ENCODE measurements at places on chromosomes 12 and 14. TPM values are rescaled to one million over a fixed set of nuclear protein-coding genes. Genes with fewer than 3 reads are reported as not detected.

DNA sequence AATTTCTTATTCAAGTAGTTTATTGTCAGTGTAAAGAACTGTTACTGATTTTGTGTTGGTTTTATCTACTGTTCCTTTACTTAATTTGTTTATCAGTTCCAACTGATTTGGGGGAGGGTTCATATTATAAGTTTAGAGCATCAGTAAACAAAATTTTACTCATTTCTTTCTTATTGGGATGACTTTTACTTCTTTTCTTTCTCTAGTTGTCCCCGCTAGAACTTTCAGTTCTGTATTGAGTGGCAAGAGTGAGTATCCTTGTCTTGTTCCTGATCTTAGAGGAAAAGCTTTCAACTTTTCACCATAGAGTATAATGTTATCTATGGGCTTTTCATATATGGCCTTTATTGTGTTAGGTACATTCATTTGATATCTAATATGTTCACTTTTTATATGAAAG, 584.1 kb downstream of the LRFN5 start:
- DNase-seq, result no peak

DNA sequence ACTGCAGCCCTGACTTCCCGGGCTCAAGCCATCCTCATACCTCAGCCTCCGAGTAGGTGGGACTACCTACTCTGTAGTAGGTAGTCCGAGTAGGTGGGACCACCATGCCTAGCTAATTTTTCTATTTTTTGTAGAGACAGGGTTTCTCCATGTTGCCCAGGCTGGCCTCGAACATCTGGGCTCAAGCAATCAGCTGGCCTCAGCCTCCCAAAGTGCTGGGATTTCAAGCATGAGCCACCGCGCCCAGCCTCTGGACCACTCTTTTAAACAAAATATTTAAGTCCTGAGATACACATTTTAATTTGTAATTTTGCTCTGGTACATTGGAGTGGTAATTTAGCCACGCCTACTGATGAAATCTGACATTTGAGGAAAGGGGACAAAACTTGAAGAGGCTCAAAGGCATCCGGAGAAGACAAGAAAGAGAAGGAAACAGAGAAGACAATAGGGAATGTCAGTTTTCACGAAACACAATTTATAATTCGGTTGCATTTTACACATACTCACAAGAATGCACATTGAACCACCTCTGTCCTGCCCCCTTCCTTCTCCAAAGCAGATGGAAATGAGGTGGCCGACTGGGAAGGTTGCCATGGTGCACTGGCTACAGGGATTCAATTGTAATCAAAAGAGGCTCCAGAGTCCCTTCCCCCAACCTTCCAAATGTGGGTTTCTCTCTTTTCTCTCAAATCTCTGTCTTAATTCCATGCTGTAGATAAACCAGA, 9.7 kb upstream of the TUBA1A start:
- no peak for DNase-seq

DNA sequence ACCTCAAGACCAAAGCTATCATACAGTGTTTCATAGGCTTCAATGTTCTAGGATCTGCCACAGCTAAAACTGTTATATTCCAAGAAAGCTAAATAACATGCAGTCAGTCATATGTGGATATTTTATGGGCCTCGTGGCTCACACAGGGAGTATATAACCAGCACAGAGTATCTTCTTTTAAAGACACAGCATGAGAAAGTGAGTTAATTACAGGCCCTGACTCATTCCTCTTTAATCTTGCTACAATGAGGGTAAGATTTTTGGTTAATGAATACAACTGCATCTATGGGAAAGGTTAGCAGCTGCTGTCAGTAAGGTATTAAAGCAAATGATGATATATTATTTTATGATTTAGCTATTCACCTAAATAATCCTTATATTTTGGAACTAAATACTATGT, 111.0 kb downstream of the TRAFD1 start:
- DNase-seq, result no peak

GRCh38 chr12:25372969-25373817, 122.5 kb upstream of the KRAS start:
- no peak for DNase-seq

DNA sequence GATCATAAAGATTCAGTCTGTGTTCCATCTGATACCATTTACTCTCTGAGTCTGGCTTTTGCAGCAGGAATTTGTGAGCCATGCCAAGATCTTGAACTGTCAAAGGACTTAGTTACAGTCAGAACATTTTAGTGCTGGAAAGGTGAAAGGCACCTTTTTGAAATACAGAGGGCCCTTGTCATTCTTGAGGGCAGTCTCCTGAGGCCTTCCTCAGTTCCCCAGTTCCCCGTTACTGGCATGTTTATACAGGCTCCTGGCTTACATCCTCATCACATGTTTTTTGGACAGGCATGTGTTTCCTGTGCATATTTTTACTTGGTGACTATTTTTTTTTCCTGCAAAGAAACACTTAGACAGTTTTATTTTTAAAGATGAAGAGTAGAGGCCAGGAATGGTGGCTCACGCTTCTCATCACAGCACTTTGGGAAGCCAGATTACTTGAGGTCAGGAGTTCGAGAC, 21.0 kb downstream of the CFAP54 start:
- no peak for DNase-seq

DNA sequence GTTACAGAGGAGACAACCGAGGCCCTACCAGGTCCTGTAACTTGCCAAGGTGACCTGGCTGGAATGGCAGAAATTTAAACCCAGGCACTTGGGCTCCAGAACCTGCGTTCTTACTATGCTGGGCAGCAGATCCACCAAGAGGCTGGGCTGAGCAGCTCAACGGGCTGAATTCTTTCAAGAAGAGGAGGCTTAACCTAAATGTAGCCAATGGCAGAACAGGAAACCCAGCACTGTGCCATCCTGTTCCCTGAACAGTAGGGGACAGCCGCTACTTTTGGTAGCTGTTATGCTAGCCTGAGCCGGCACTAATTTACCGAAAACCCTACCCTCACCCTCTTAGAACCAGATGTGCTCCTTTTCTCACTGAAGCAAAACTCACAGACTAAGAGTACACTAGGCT, 86.1 kb downstream of the ACTN1 start:
- no peak for DNase-seq

GRCh38 chr12:115572440-115572839, 705.1 kb downstream of the MED13L start:
- no peak for DNase-seq

The KLRG1 gene
- 4.8 TPM for polyA plus RNA-seq

The RNASE3 gene
- polyA plus RNA-seq, result not detected

The KRT6C gene
- not detected for polyA plus RNA-seq

The GZMB gene
- not detected for polyA plus RNA-seq

The TDRD9 gene
- polyA plus RNA-seq, result not detected

The EMP1 gene
- polyA plus RNA-seq, result 17.3 TPM

The ACRBP gene
- 0.36 TPM for polyA plus RNA-seq

The GPR65 gene
- polyA plus RNA-seq, result not detected

Data from A549 (cell line).